ENCODE measurements at places on chromosomes 1 and 21.

- DNase-seq = no peak
Measured at GRCh38 chr1:157400766-157401165, 151.5 kb downstream of the FCRL5 start.

- DNase-seq = no peak
Measured at GRCh38 chr1:73903092-73903491, 294.9 kb downstream of the LRRIQ3 start.

DNA sequence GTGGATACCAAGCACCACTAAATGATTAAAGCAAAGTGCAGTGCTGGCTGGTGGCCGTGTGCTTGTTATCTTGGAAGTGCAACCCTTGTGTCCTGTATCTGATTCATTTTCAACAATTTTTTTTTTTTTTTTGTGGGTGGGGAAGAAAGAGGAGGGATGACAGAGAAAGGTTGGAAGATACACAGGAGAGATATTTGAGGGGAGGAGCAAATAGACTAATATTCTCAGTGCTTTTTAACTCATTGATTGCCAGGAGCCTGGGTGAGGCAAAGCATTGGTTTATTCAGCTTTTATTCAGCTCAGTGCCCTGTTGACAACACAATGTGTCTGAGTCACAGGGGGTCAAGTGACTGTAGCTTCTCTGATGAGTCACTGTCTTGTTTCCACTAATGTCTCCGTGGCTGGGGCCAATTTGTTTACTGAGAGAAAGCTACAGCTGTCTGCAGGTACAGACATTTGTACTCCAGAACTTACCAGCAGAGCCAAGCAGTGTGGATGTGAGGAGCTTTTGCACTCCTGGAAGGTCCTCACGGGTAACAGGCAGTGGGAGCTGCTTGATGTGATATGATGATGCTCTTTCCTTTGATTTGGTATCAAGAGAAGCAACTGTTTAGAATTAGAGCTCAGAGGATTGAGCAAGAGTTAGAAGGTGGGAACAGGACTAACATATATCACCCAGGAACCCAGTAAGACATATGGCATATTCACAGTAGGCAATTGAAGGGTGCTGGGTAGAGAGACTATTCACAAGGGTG, 23.6 kb upstream of the DNM3 start:
- peak; percentile 67 for DNase-seq

- no peak for DNase-seq
Measured at GRCh38 chr1:19388980-19389379, 76.9 kb downstream of the SLC66A1 start.

GRCh38 chr1:101366513-101367215, 129.8 kb downstream of the S1PR1 start:
- no peak for DNase-seq

- DNase-seq = no peak
Measured at GRCh38 chr1:41656825-41657500, 172.5 kb upstream of the EDN2 start.

DNA sequence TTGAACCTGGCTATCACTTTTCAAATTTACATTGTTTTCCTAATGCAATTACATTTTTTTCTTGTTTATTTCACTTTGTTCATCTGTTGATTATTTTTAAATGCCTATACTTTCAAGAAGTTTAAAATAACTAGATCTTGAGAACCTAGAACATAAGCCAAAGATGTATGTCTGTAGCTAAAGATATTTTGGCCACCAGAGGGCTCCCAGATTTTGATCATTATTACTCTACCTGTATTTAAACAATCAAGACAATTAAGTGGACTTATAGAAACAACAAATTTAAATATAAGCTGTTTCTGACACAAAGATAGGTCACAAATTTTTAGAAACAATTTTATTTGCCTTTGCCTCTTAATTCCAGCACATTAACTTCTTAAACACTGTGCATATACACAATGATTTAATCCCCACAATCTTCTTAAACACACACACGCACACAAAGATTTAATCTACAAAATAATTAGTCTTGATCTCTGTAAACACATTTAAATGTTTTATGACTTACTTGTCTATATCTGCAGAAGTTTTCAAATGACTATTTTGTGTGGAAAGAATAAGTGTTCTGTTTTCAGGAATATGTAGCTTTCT, 380.0 kb downstream of the DSCAM start:
- no peak for DNase-seq

DNA sequence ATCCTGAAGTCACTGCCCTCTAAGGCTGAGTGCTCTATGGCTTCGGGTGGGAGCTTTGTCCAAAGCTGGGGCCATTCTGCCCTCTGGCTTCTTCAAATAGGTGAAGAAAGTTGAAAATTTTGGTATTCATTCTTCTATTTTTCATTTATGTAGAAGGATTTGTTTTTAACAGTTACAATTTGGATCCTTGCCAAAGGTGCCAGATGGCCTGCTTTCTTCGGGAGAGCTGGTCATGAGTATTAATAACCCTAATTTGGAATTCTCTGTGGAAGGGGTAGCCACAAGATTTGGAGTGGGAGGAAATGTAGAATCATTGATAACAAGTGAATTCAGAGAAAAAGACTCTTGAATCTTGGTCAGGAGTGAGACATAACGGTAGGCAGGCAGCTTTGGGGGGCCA, 370.4 kb upstream of the ST6GALNAC5 start:
- no peak for DNase-seq

GRCh38 chr1:119083479-119083878, 57.0 kb downstream of the WARS2 start:
- DNase-seq = no peak

- DNase-seq = no peak
Measured at GRCh38 chr1:97999320-97999719, 78.5 kb upstream of the DPYD start.

GRCh38 chr1:69513601-69514000, 54.1 kb upstream of the LRRC7 start:
- DNase-seq = no peak

- peak; percentile 89 for DNase-seq
Measured at GRCh38 chr21:31184459-31184858, 146.2 kb upstream of the KRTAP19-8 start.

DNA sequence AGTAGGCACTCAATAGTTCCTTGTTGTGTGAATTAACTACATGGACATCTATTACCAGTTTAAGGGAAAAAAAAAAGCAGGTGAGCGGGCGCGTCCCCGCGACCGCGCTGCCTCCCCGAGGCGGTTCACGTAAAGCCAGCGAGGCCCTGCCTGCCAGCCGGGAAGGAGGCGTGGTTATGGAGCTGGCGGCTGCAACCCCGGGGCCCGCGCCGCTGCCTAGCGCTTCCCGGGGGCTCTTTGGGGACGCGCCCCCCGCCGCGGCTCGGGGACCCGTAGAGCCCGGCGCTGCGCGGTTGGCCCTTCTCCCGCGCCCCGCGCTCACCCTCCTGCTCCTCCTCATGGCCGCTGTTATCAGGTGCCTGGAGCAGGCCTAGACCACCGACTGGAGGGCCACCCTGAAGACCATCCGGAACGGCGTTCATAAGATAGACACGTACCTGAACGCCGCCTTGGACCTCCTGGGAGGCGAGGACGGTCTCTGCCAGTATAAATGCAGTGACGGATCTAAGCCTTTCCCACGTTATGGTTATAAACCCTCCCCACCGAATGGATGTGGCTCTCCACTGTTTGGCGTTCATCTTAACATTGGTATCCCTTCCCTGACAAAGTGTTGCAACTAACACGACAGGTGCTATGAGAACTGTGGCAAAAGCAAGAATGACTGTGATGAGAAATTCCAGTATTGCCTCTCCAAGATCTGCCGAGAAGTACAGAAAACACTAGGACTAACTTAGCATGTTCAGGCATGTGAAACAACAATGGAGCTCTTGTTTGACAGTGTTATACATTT, 2.6 kb upstream of the CC2D1B start:
- DNase-seq = peak; percentile 61

GRCh38 chr1:10143961-10144485, 66.3 kb upstream of the KIF1B start:
- no peak for DNase-seq

- DNase-seq = no peak
Measured at GRCh38 chr1:190908246-190908645, 430.6 kb upstream of the BRINP3 start.

GRCh38 chr1:78275456-78275855, 215.3 kb upstream of the PTGFR start:
- no peak for DNase-seq

DNA sequence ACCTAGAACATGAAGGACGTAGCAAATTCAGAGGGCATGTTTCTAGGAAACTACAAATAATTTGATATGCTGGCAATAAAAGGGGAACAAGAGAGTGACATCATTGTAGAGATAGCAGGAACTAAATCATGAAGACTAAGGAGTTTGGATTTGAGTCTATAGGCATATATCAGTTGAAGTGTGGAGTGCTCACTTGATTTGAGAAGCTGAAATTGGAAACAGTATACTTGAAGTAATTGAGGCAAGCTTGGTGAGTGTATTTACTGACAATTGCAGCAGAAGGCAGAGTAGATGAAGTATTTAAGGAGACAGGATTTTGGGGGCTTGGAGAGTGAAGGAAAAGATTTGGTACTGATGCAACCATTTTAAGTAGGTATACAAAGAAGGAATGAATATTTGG, 6.4 kb upstream of the TMCO2 start:
- no peak for DNase-seq

- no peak for DNase-seq
Measured at GRCh38 chr1:7457811-7458210, 313.3 kb upstream of the VAMP3 start.

GRCh38 chr1:205477121-205477758, 21.4 kb upstream of the BLACAT1 start:
- no peak for DNase-seq

DNA sequence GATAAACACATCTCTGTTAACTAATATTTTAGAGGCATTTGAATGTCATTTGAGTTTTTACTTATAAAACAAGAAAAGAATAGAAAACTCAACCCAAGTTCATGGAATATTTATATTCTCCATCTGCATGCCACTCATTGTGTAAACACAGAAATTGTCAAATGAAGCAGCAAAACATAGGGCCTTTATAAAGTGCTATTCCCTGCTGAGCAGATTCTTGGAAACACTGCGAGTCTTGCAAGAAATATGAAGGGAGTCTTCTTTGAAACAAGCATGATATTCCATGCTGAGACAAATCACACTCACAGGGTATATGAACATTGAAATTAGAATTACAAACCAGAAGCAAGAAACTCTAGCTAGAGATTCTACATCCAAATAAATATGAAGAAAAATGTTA, 655.8 kb downstream of the BRINP3 start:
- no peak for DNase-seq

GRCh38 chr1:170213596-170213995, 67.8 kb downstream of the NTMT2 start:
- DNase-seq = no peak

DNA sequence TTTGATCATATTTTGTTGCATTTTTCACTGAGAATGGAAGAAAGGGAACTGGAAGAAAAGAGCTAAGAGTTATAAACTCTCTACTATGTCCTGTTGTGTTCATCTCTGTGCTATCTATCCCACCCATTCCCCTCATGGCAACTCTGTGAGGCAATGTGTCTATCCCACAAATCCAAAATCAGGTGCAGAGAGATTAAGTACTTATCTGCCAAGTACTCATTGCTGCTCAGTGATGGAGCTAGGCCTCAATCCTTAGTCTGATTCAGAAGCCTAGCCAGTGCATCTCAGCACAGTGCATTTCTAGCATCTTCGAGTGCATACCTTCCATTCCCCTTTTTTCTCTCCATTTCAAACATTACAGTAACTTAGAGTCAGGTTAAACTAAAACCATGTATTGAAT, 270.6 kb downstream of the TPR start:
- DNase-seq = no peak

DNA sequence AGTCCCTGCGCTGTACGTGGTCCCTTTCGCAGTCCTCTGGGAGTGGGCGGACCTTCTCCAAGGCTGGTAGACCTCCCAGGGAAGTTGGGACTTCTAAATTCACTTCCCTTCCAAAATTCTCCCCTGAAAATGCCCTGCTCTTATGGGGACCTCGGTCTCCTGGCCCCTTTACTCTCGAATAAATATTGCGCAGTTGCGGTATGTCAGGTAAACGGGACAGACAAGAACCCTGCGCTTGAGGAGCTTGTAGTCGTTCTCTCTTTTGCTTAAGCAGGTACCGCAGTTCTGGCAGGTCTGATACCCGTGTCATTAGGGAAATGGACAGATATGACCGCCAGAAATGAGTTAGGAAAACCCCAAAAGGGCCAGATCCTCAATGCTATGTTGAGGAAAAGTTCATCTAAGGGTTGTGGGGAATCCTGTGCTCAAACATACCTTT, 561 bp downstream of the KIF2C start:
- DNase-seq = no peak

GRCh38 chr1:26820784-26821269, 5.7 kb upstream of the ZDHHC18 start:
- no peak for DNase-seq

DNA sequence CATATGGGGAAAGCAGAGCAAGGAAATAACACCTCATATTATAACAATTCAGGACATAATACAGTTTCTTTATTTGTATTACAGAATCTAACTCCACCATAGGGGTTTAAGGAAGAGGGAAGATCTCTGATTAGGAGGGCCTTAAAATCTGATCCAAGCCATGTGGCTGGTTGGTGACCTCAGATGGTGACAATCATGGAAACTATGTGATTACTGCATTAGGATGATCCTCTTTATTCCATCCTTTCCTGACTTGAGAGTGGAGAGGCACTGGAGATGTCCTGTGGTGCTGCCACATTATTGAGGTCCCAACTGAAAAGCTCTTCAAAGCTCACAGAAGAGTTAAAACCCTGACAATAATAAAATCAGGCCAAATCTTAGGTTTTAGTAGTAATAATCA, 168.1 kb upstream of the BEND5 start:
- DNase-seq = no peak

DNA sequence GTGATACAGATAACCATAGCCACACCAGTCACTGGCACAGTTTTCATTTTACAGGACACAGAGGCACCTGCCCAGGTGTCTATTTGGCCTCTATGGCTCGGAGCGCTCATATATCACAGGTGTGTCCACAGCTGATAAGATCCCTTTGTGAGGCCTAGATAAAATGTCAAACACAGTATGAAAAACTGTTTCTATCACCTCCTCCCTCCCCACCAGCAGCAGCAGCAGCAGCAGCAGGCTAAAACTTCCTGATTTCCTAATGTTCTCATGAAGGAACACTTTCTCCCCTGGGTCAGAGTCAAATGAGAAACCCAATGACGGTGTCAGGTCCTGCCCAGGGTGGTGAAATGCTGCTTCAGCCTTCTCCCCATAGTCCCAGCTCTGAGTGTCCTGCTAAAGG, 24.4 kb downstream of the ELAPOR1 start:
- DNase-seq = no peak

- DNase-seq = peak; percentile 72
Measured at GRCh38 chr1:117653732-117654492, 48.1 kb downstream of the TENT5C start.

GRCh38 chr1:107541412-107541811, 400.6 kb downstream of the NTNG1 start:
- DNase-seq = no peak

DNA sequence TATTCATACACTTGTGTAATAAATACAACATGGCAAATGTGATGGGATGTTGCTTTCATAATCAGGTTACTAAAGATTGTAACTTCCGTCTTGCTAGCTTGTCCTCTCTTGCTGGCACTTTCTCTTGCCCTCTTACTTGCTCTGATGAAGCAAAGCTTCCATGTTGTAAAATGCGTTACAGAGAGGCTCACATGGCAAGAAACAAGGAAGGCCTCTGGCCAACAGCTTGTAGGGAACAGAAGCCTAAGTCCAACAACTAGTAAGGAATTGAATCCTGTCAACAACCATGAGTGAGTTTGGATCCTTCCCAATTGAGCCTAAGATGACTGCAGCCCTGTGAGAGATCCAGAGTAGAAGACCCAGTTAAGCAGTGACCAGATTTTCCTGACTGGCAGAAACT, 15.4 kb downstream of the TMED5 start:
- no peak for DNase-seq

GRCh38 chr1:236018885-236019453, 45.9 kb downstream of the NID1 start:
- DNase-seq = no peak
